Mesenteric fat pad (tissue), 1 donor: ENCODE measurements at places on chromosomes 6 and 20. TPM values are rescaled to one million over a fixed set of nuclear protein-coding genes. Genes with fewer than 3 reads are reported as not detected.

- DNase-seq: no peak
These were observed 66.6 kb downstream of the SHPRH start for GRCh38 chr6:145897552-145897951.

- peak; percentile 18 for DNase-seq
These were observed 59.9 kb upstream of the PMEPA1 start for GRCh38 chr20:57769756-57770155.

Gene EFCAB8
- 0.39 TPM for total RNA-seq

DNA sequence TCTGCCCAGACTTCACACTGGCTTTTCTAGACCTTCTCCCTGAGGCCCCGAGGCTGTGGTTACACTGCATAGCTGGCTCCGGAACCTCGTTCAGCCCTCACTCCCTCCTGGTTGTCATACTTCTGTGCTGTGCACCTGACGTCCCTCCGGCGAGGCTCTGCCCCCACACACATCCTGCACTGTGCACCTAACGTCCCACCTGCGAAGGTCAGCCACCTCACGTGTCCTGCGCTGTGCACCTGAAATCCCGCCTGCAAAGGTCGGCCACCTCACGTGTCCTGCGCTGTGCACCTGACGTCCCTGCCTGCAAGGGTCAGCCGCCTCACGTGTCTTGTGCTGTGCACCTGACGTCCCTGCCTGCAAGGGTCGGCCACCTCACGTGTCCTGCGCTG, 111.0 kb upstream of the FRMD1 start:
- DNase-seq: no peak

Gene POLR3F
- total RNA-seq: 7.5 TPM

DNA sequence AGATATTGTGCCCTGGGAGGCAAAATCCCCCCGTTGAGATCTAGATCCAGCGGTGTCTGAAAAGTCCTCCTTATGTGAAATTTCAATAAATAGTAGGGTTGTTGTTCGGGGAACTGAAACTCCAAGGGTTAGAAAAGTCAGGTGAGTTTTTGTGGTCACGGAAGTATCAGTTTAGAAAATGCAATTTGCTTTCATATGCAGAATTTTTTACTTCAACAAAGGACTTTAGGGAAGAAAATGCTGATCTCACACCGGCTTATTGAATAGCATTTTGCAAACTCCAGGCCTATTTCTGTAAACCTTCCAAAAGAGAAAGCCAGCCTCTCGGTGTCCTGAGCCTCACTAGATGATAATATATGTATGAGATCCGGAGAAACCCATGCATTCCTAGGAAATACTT, 254.7 kb downstream of the TSHZ2 start:
- no peak for DNase-seq

- no peak for DNase-seq
These were observed 44.1 kb upstream of the GCM1 start for GRCh38 chr6:53192682-53193188.

DNA sequence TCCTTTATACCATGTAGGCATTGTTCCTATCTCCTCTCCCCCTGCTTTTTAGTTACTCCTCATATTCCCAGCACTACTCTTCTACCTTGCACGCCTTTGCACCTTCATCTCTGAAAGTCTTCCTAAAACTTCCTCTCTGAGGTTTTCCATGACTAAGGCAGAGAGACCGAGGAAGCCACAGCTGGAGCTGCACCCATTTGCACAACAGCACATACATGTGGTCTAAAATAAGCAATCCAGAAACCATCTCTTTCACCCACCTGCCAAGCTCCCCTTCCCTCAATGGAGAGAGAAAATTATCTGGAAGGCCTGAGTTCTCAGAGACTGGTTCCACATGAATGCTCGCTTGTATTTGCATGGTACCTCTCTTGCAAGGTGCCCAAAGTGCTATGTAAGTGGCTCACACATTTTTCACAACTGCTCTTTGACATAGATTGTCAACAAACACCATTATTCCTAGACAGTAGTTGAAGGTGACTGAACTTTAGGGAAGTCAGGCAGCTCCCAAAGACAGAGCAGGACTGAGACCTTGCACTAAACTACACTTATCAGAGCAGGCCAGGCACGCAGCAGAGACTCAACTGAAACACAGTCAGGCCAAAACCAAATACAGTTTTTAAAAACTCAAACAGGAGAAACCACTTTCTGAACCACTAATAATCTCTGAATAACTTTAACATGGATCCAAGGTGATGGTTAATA, 313.2 kb downstream of the TFAP2A start:
- no peak for DNase-seq

Gene BNIP5
- not detected for total RNA-seq

Gene DLL1
- total RNA-seq: 23.8 TPM

Gene MCCD1
- total RNA-seq: not detected

GRCh38 chr6:105886066-105886813, 199.9 kb upstream of the PRDM1 start:
- DNase-seq: no peak

Gene HLA-DQB1
- total RNA-seq: 21.5 TPM
